ENCODE measurements at places on chromosomes 5 and 9. TPM values are rescaled to one million over a fixed set of nuclear protein-coding genes. Genes with fewer than 3 reads are reported as not detected.

MARCOL gene
- total RNA-seq: not detected

LOX gene
- total RNA-seq: 277 TPM

GDF9 gene
- total RNA-seq: 0.18 TPM

GPR150 gene
- total RNA-seq: under 0.01 TPM

PCDHA1 gene
- not detected for total RNA-seq

SV2C gene
- not detected for total RNA-seq

DNA sequence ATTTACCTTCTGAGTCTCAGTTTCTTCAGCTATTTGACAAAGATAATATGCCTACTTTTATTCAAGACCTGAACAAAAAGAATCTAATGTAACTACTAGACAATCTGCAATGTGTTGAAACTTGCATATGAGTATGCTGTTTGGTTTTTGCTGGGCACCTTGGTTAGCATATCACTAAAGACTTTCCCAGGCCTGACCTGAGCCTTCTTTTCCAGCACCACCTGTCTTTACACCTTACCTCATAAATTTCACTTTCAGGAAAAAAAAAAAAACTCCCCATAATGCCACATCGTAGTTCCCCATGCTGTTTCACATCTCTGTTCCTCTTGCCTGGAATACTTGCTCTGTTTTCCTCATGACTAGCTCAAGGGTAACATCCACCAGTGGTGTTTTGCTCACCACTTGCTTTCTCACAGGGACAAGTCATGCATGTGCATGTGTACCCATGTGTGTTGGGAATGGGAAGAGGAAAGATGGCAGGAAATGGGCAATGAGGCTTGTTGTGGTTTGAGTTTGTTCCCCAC lies 45.6 kb upstream of the TLE4 start:
- DNase-seq: no peak

DNA sequence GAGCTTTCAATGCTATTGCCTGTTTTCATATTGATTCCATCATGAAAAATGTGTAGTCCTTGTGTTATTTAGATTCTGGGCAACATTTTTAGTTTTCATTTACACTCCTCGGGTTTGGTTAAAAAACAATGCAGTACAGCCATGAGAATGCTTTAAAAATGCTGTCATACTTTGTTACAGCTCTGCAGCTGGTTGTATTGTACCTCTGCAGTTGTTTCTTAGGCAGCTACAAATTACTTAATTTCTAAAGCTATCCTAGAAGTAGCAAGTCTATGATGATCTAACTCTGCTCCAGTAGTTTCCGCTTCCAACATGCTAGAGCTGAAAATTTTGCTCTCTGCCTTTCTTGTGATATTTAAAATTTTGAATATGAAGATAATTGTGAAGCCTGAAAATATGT lies 20.2 kb downstream of the SNX18 start:
- no peak for DNase-seq

GRCh38 chr5:40733434-40733833 lies 22.3 kb downstream of the TTC33 start:
- DNase-seq: no peak

- no peak for DNase-seq
Measured at GRCh38 chr5:62330302-62330701, 24.3 kb downstream of the KIF2A start.

GRCh38 chr9:91047993-91048607 lies 246.5 kb downstream of the SYK start:
- DNase-seq: peak; percentile 95

GRCh38 chr9:20570756-20571155 lies 51.5 kb downstream of the MLLT3 start:
- peak; percentile 87 for DNase-seq

DNA sequence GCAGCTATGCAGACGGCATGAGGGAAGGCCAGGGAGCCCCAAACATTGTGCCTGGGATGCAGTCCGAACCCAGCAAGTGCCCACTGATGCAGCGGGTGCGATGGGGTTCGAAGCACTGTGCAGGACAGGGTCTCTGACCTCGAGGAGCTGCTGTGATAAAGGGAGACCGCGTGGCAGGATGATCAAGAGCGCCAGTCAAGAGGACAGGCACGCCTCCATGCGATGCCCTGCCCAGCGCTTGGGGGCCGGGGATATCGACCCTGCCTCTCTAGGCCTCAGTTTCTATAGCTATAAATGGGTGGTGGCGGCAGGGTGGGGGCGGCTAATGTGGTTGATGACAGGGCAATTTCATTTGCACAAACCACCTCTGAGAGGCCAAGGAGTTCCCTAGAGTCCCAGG lies 84.7 kb upstream of the BARHL1 start:
- DNase-seq: no peak

DNA sequence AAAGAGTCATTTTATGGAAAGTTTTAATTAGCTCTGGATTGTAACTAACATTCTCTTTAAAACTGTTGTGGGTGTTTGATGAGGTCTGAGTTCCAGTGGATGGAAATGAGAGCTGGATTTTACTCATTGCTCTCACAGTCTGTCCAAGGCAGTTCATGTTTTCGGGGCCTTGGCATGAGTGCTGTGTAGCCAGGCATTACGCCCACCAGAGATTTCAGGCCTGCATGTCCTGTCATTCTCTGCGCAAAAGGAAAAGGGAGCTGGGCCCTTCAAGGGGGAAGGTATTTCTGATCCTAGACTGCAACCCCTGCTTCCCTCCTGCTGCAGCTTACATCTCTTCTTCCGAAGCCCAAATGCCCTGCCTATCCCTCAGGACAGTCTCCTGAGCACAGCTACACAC lies 499.6 kb upstream of the TRPC7 start:
- DNase-seq: no peak

GRCh38 chr5:158124606-158125316 lies 265.8 kb upstream of the CLINT1 start:
- no peak for DNase-seq

DNA sequence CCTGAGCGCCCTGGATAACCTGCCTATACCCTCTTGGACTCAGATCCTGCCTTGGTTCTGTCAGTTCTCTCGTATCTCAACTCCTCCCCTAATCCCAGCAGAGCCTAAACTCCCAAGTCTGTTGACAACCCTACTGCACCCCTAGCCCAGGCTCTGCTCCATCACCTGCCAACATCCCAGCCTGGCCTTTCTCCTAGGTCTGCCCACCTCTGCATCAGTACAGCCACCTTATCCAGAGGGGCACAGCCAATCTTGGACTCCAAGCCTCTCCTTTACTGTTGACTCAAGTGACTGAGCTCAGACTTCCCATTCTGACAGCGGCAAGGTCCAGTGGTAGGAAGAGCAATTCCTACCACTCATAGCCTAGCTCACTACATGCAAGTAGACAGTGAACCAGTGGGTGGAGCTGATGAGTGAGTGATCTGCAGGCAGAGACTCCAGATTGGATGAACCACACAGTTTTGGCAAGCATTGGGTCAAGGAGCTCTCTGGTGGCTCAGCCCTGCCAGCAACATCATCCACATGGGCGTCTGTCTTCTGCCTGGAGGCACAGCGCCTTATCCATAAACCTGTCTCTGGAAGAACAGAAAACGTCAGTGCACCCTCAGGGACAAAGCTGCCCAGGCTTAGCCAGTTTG lies 26.5 kb downstream of the TRMO start:
- peak; percentile 15 for DNase-seq

- DNase-seq: no peak
Measured at GRCh38 chr9:123960965-123961364, 31.0 kb upstream of the DENND1A start.

Measured in IMR-90 (cell line).